Fibroblast of gingiva (primary cell): ENCODE measurements at places on chromosomes 2 and 18.

GRCh38 chr2:20596193-20596972, 54.5 kb downstream of the HS1BP3 start:
- DNase-seq: no peak

DNA sequence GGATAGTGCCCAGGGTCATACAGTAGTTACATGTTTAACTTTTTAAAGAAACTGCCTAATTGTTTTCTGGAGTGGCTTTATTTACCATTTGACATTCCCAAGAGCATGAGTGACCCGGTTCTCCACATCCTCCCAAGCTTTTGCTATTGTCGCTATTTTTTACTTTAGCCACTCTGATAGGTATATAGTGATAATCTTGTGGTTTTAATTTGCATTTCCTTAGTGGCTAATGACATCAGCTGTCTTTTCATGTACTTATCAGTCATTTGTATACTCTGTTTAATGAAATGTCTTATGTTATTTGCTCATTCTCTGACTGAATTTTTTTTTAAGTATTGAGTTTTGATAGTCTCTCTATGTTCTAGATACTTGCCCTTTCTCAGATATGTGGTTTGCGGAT, 109.7 kb upstream of the HS6ST1 start:
- no peak for DNase-seq

DNA sequence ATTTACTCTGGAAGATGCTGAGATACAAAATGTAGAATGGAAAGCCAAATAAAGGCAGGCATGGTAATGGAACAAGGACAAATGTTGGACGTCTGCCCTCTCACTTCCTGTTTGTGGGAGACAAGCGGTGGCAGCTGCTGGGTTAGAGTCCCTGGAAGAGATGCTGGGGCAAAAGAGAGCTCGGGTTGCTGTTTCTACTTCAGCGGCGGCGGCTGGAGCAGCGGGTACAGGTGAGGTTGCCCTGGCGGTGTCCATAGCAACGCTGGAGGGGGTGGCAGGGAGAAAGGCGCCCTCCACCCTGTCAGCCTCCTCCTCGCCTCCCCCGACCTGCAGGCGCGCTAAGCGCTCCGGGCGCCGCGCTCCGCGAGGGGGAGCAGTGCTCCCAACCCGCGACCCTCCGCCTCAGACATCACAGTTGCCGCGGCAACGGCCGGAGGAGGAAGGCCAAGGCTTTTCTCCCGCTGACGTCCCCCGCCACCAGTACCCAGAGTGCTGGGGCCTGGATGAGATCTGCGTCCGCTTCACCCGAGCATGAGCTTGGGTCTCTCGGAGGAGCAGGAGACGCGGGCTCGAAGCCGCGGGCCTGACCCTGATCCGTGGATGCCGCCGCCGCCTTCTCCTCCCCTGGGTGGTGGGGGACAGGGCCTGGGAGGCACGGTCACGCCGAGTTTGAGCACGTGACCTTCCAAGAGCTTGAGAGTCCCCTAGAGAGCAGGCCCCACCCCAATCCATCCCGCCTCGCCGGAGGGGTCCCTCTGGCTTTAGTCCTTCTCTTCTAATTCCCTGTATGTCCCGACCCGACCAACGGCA, 65.6 kb downstream of the NOL4 start:
- no peak for DNase-seq

- no peak for DNase-seq
These were observed 516 bp upstream of the DOCK10 start for GRCh38 chr2:225042800-225043167.

DNA sequence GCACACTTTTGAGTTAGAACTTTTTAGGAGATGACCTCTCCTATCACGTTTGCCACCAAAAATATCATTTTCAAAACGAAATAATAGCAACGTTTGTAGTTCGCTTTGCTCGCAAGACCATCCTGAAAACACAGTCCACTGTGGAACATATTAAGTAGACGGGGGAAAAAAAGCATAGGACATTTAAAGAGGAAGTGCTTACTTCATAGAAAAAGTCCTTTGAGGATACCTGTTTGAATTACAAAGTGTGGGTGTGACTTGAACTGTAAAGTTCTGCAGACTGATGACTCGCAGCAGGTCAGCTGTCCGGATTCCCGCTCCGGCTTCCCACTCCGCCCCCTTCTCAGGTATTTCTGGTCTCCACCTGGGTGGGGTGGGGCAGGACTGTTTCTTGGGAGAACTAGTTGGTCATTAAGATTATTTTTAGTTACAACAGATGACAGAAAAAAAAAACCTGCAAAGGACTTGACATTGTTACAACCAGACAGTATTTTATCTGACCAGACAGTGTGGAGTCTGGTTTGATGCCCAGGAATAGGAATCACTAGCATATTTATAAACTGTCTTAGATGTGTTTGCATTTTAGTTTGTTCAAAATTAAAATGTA, 13.3 kb downstream of the CNOT11 start:
- DNase-seq: no peak

- no peak for DNase-seq
These were observed 325.9 kb upstream of the SLC39A10 start for GRCh38 chr2:195331129-195331528.

DNA sequence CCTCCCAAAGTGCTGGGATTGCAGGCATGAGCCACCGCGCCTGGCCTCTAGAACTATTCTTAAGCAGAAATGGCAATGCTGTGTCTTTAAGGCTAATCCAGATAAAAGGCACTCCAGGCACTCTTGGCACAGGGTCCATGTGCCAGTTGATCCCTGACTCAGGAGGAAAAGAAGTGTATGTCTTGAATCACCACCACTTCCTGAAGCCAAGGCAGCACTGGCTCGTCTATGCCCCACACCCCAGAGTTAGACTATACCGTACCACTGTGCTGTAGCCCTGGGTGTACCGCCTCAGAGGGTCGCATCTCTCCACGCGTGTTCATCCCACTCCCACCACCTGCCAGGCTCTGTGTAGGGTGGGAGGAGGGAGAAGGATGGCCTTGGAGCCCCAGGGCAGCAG, 9.0 kb downstream of the TNFRSF11A start:
- DNase-seq: peak; percentile 4

- DNase-seq: no peak
These were observed 30.3 kb downstream of the GPR75 start for GRCh38 chr2:53829273-53829979.
